ENCODE measurements at places on chromosomes 11 and 22. TPM values are rescaled to one million over a fixed set of nuclear protein-coding genes. Genes with fewer than 3 reads are reported as not detected.

DNA sequence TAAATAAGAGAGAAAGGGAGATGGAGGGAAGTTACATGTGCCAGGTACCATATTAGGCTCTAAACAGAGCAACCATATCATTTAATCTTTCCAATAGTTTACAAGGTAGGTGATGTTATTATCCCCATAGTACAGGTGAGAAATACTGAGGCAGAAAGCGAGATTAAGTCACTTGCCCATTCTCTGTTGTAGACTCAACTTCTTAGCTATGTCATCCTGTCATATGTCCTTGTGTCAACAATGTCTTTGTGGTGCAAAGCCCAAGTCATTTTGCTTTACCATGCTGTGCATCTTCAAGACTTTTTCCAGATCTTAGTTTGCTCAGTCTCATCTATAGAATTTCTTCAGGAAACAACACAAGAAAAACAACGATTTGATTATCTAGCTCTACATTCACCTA is 205.0 kb upstream of the E2F8 start:
- H3K4me1 ChIP-seq, result peaks cover 11% of the 10 kb centered on the region
- no peak for DNase-seq
- H3K36me3 ChIP-seq, result no peaks in the 10 kb centered on the region
- no peak overlapping the region for H3K27ac ChIP-seq
- H3K4me3 ChIP-seq, result no peak overlapping the region

- H3K4me1 ChIP-seq, result no peaks in the 10 kb centered on the region
- no peak for DNase-seq
- H3K27ac ChIP-seq, result no peak overlapping the region
Measured at GRCh38 chr11:123822599-123822998, 16.4 kb upstream of the OR6M1 start.

DNA sequence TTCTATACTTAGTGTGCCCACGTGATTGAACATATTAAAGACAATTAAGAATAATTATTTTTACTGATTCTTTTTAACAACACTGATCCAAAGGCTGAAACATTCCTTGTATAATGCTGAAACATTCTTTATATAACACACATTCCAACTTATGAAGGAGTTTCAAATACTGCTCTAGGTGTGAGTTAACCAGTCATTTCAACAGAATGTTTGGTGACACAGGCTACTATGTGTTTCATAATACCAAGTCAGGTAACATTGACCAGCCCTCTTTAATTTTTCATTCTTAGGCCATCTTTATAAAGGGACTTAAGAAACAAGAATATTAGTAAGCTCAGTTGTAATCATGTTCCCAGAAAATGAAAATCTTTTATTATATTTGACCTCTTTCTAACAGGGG is 136.6 kb downstream of the ELP4 start:
- no peak overlapping the region for H3K27ac ChIP-seq
- H3K4me3 ChIP-seq, result no peak overlapping the region
- peaks cover 1% of the 10 kb centered on the region for H3K36me3 ChIP-seq

- H3K36me3 ChIP-seq, result peaks cover 4% of the 10 kb centered on the region
- H3K4me3 ChIP-seq, result peak within 1 kb of the TSS; percentile 83
- no peaks in the 10 kb centered on the region for H3K27me3 ChIP-seq
- DNase-seq, result peak; percentile 99
- H3K27ac ChIP-seq, result peak within 1 kb of the TSS; percentile 71
- H3K4me1 ChIP-seq, result peaks cover 24% of the 10 kb centered on the region
Measured at GRCh38 chr22:50525104-50525857, at the start of gene SCO2. Gene SCO2 (minus strand): TSS chr22:50525598. CDS start chr22:50524411, 1,187 bp downstream.

- H3K27me3 ChIP-seq, result peaks cover 27% of the 10 kb centered on the region
- no peak overlapping the region for H3K4me3 ChIP-seq
- H3K27ac ChIP-seq, result no peak overlapping the region
- no peaks in the 10 kb centered on the region for H3K36me3 ChIP-seq
- no peaks in the 10 kb centered on the region for H3K4me1 ChIP-seq
Measured at GRCh38 chr11:10973416-10973815, 115.6 kb upstream of the ZBED5 start.

- H3K27me3 ChIP-seq, result no peaks in the 10 kb centered on the region
- no peak overlapping the region for H3K4me3 ChIP-seq
- H3K4me1 ChIP-seq, result peaks cover 20% of the 10 kb centered on the region
- DNase-seq, result no peak
- H3K36me3 ChIP-seq, result no peaks in the 10 kb centered on the region
Measured at GRCh38 chr22:45929649-45930048, 47.3 kb downstream of the WNT7B start.

DNA sequence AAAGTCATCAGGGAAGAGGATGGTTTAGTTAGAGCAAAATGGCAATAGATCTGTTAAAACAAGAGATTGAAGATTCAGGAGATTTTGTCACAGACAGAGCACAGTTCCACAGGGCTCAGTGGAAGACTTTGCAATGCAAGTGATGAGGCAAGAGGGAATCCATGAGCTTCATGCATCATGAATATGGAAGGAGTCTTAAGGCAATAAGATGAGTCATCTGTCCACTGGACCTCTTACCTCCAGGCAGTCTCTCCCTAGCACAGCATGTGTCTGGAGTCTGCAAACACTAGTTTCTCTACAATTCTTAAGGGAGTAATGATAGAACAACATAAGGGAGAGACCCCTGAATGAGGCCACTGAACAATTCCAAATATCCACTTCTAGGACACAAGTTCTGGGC is 245.7 kb downstream of the NXPE2 start:
- no peaks in the 10 kb centered on the region for H3K36me3 ChIP-seq
- H3K4me3 ChIP-seq, result no peak overlapping the region
- no peaks in the 10 kb centered on the region for H3K27me3 ChIP-seq
- no peak for DNase-seq

GRCh38 chr11:44625759-44626523 is 60.5 kb downstream of the CD82 start:
- peak; percentile 70 for DNase-seq
- no peaks in the 10 kb centered on the region for H3K36me3 ChIP-seq
- no peak overlapping the region for H3K4me3 ChIP-seq

GRCh38 chr22:45720839-45721378 is 49.3 kb downstream of the ATXN10 start:
- H3K4me1 ChIP-seq, result peaks cover 17% of the 10 kb centered on the region
- DNase-seq, result no peak
- no peak overlapping the region for H3K27ac ChIP-seq

DNA sequence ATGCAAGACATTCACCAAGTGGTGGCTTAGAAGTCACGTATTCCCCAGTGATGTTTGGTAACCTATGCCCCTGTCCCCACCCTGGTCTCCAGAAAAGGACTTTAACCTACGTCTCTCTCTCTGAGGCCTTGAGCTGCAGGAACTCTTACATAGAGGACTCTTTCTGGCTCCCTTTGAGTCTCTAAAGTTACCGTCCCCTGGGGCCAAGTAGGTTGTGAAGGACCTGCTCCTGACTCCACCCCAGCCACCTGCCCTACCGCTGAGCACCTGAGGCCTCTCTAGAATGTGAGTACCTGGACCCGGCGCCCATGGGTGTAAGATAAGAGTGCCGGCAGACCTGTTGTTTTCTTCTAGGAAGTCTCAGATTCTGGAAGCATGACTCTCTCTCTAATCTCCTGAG is 95.4 kb downstream of the TIMP3 start:
- DNase-seq, result no peak
- no peak overlapping the region for H3K4me3 ChIP-seq
- H3K27ac ChIP-seq, result no peak overlapping the region
- H3K36me3 ChIP-seq, result no peaks in the 10 kb centered on the region
- H3K4me1 ChIP-seq, result no peaks in the 10 kb centered on the region
- H3K27me3 ChIP-seq, result peaks cover 3% of the 10 kb centered on the region

- DNase-seq, result no peak
- no peaks in the 10 kb centered on the region for H3K4me1 ChIP-seq
- no peak overlapping the region for H3K27ac ChIP-seq
- no peaks in the 10 kb centered on the region for H3K36me3 ChIP-seq
- no peaks in the 10 kb centered on the region for H3K27me3 ChIP-seq
Measured at GRCh38 chr11:17798716-17799115, 64.1 kb downstream of the KCNC1 start.

DNA sequence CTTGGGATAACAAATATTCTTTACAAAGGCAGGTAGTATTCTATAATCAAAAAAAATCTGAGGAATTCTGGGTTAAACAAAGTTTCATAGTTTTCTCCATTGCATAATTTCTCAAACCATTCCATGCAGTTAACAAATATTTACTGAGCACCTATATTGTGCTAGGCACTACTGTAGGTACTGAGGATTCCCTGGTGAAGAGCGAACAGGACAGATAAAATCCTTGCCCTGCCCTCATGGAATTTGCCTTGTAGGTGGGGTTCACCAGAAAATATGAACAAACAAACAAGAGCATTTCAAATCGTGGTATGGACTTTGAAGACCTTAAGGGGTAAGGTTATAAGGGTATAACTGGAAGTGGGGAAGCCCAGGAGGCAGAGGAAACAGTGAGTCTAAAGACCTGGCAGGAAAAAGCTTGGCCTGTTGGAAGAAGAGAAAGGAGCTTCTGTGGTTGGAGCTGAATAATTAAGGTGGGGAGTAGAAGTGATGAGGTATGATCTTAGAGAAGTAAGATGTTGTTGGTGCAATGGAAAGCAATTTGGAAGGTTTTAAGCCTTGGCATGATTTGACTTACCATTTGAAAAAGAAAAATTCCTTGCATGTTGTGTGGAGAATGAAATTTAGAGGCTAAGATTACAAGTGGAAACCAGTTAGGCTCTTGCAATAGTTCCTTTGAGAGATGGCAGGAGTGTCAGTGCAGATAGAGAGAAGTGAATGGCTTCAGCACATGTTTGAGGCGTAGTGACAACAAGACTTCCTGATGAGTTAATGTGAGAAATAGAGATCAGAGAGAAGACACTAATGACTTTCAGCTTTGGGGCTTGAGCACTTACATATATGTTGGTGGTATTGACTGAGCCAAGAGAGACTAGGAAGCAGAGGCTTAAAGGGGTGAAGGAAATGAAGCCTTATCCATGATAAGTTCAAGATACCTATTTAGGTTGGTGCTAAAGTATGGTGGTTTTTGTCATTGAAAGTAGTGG is 55.7 kb upstream of the PICALM start:
- H3K27ac ChIP-seq, result no peak overlapping the region
- H3K4me1 ChIP-seq, result peaks cover 43% of the 10 kb centered on the region
- no peaks in the 10 kb centered on the region for H3K27me3 ChIP-seq
- H3K4me3 ChIP-seq, result no peak overlapping the region
- H3K36me3 ChIP-seq, result no peaks in the 10 kb centered on the region
- DNase-seq, result no peak

DNA sequence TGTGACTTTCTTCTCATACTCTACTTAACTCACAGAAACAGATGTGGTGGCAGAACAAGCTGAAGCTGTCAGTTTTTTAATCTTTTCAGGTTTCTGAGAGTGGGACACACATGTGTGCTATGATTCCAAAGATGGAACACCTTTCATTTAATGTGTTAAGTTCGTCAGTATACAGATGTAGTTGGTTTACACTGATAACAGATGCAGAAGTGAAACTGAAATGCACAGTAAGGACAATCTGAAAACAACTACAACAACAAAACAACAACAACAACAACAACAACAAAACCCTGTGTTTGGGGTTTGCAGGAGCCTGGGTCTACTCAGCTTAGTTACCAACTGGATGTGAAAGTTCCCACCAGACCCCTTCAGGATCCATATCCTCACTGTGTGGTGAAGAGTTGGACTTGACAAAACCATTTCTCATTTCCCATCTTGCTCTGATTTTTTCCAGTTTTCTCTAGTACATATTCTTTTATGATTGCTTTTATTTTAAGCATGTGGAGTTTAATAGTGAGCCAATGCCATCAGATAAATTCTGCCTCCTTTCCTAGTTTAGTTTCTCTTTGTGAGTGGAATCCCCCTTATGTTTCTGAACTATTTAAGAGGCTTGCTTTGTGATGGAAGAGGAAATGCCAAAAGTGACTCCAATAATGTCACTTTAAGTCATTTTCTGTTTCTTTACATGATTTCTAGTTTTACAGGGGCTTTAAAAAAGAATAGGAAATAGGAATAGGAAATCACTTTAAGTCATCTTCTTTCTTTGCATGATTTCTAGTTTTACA is 47.8 kb downstream of the ARHGAP42 start:
- H3K36me3 ChIP-seq, result peaks cover 3% of the 10 kb centered on the region
- H3K4me1 ChIP-seq, result peaks cover 49% of the 10 kb centered on the region
- no peak overlapping the region for H3K4me3 ChIP-seq
- H3K27me3 ChIP-seq, result no peaks in the 10 kb centered on the region
- DNase-seq, result no peak

DNA sequence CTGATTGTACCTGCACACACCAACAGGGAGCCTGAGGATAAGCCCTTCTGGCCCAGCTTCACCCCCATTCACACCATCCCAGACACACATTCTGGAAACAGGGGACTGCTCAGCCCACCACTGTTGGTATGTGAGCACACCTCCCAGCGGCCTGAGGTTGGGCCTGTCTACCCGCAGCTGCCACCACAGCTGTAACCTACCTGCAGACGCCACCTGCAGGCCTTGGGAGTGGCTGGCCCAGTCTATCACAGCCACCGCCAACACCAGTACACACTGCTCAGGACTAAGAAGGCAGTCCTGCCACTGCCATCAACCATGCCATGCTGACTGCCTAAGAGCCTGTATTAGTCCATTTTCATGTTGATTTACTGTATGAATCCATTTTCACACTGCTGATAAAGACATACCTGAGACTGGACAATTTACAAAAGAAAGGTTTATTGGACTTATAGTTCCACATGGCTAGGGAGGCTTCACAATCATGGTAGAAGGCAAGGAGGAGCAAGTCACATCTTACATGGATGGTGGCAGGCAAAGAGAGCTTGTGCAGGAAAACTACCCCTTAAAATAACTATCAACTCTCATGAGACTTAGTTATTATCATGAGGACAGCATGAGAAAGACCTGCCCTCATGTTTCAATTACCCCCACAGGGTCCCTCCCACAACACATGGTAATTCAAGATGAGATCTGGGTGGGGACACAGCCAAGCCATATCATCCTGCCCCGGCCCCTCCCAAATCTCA is 30.6 kb downstream of the RSF1 start:
- H3K36me3 ChIP-seq, result peaks cover 15% of the 10 kb centered on the region
- no peaks in the 10 kb centered on the region for H3K27me3 ChIP-seq
- no peak for DNase-seq
- H3K4me3 ChIP-seq, result no peak overlapping the region
- peaks cover 11% of the 10 kb centered on the region for H3K4me1 ChIP-seq

GRCh38 chr11:78795621-78796261 is 221.1 kb upstream of the NARS2 start:
- no peak overlapping the region for H3K4me3 ChIP-seq
- H3K27ac ChIP-seq, result peak overlapping the region; percentile 98
- peaks cover 34% of the 10 kb centered on the region for H3K36me3 ChIP-seq
- H3K4me1 ChIP-seq, result peaks cover 65% of the 10 kb centered on the region

DNA sequence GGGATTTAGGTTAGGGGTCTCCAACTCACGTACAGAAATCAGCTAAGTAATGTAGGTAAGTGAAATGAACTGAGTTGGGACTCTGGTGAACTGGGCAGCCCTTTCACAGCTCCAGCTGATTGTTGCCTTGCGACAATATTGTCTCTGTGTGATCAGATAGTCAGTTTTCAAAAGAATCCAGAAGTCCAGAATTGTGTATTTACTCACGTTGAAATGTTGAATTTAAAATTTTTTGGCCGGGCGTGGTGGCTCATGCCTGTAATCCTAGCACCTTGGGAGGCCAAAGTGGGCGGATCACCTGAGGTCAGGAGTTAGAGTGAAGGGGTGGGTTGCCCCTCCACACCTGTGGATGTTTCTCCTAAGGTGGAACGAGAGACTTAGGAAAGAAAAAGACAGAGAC is 18.8 kb upstream of the WDR74 start:
- peak overlapping the region; percentile 10 for H3K4me3 ChIP-seq
- H3K27ac ChIP-seq, result peak overlapping the region; percentile 49
- H3K36me3 ChIP-seq, result peaks cover 19% of the 10 kb centered on the region

RBM4B gene
- total RNA-seq, result 31.2 TPM

TEX54 gene
- not detected for total RNA-seq

ABCC8 gene
- total RNA-seq, result not detected

LMO2 gene
- total RNA-seq, result 0.70 TPM

DEUP1 gene
- total RNA-seq, result not detected

MUC6 gene
- not detected for total RNA-seq

OR52E6 gene
- not detected for total RNA-seq

Data from osteocyte (in vitro differentiated cells).